NCI-H1092 (cell line): ENCODE measurements at places on chromosomes 12 and 14.

DNA sequence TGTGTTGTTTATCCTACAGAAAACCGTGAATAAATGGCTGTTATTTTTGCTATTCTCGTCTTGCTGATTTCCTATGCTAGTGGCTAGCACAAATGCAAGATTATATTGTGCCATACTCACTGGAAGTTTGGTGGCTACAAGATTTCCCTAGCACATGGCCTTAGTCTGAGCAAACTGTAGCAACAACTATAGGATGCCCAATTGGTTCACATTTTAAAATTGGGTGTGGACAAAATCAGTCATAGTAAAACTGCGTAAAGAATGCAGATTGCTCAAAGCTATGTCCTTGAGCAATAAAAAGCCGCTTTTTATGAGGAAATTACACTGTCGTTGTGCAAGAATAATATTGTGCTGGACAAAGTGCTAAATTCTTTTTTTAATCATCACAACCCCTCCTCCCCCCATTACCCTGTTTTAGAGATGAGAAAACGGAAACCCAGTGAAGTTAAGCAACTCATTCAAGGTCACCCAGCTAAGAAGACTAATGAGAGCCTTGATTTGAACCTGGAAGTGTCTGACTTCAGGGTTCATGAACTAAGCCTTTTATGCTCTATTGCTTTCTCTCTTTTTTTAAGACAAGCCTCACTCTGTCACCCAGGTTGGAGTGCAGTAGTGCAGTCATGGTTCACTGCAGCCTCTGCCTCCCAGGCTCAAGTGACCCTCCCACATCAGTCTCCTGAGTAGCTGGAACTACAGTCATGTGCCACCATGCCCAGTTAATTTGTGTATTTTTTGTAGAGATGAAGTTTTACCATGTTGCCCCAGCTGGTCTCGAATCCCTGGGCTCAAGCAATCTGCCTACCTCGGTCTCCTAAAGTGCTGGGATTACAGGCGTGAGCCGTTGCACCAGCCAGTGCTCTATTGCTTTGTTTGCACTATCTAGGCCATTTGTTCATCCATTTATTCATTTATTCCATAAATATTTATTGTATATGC, 73.6 kb downstream of the SRGAP1 start:
- no peak for DNase-seq

GRCh38 chr12:117109943-117110635, 10.9 kb upstream of the TESC start:
- no peak for DNase-seq

GRCh38 chr12:51419425-51420193, 5.0 kb upstream of the SLC4A8 start:
- peak; percentile 20 for DNase-seq

- DNase-seq = no peak
Observed at GRCh38 chr12:121949648-121950397, 31.4 kb downstream of the CFAP251 start.

GRCh38 chr14:90759370-90760077, 56.7 kb downstream of the TTC7B start:
- no peak for DNase-seq

GRCh38 chr12:78121969-78122610, 291.4 kb downstream of the NAV3 start:
- DNase-seq = peak; percentile 21

- no peak for DNase-seq
Observed at GRCh38 chr12:126038434-126038833, 973.2 kb downstream of the AACS start.
